Hematopoietic multipotent progenitor cell treated with erythropoietin and hydrocortisone succinate and interleukin-3 and kit ligand, for 6 days (in vitro differentiated cells): ENCODE measurements at places on chromosomes 11 and 22.

DNA sequence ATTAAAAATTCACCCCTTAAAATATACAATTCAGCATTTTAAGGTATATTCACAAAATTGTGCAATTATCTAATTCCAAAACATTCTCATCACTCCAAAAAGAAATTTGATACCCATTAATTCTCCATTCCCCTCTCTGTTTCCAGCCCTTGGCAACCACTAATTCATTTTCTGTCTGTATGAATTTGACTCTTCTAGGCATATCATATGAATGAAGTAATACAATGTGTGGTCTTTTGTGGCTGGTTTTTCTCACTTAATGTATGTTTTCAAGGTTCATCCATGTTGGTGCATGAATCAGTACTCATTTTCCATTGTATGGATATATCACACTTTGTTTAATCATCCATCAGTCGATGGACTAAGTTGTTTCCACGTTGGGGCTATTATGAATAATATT is 29.0 kb upstream of the ACCSL start:
- DNase-seq = no peak

DNA sequence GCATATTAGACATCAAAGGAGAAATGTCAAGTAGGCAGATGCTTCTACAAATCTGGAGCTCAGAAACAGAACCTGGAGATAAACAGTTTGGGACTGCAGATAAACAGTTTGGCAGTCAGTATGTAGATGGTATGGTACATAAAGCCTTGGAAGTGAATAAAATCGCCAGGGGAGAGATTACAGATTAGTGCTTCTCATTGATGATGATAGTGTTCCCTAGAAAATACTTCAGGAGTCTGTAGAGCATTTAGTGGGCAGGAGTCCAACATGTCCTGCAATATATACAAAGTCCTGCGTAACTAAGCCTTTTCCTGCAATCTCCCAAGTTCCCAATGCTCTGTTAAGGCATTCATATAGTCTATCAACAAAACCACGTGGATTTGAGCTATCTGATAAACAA is 35.2 kb downstream of the NARS2 start:
- no peak for DNase-seq

DNA sequence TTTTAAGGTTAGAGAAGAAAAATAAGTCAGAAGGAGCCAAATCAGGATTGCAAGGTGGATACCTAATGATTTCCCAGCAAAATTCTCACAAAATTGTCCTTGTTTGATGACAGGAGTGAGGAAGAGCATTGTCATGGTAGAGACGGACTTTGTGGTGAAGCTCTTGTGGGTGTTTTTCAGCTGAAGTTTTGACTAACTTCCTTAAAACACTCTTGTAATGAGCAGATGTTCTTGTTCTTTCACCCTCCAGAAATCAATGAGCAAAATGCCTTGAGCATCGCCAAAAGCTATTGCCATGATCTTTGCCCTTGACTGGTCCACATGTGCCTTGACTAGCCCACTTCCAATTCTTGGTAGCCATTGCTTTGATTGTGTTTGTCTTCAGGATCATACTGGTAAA is 20.0 kb downstream of the CALCB start:
- no peak for DNase-seq

DNA sequence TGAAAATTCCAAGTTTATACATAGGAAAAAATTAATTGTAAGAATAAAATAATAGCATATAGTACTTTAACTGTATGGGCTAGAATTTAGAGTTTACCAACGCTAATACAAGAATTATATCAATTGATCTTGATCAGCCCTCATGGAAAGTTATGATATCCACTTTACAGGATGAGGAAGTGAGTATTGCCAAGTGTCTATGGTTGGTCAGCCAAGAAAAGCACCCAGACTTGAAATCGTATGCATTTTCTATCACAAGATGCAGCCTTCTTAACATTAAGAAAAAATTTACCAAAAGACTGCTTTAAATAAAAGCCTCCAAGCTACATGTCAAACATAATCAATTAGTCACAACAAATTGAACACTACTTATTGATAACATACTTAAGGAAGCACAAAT is 53.0 kb downstream of the DDI1 start:
- DNase-seq = no peak

GRCh38 chr22:35452810-35453743 is 53.1 kb downstream of the MCM5 start:
- no peak for DNase-seq

- no peak for DNase-seq
These were observed 3.2 kb downstream of the IGSF9B start for GRCh38 chr11:133953547-133953946.

GRCh38 chr11:77820565-77821348 is at the start of the genes AAMDC and RSF1:
AAMDC (plus strand) TSS chr11:77821144; CDS start chr11:77842497, 21,353 bp downstream.
RSF1 (minus strand) TSS chr11:77820722; CDS start chr11:77820714, 8 bp downstream.
- DNase-seq = peak; percentile 99

- no peak for DNase-seq
These were observed 41.6 kb downstream of the CHRDL2 start for GRCh38 chr11:74689666-74690065.

GRCh38 chr11:797296-798092 is 587 bp downstream of the SLC25A22 start:
- DNase-seq = peak; percentile 86

DNA sequence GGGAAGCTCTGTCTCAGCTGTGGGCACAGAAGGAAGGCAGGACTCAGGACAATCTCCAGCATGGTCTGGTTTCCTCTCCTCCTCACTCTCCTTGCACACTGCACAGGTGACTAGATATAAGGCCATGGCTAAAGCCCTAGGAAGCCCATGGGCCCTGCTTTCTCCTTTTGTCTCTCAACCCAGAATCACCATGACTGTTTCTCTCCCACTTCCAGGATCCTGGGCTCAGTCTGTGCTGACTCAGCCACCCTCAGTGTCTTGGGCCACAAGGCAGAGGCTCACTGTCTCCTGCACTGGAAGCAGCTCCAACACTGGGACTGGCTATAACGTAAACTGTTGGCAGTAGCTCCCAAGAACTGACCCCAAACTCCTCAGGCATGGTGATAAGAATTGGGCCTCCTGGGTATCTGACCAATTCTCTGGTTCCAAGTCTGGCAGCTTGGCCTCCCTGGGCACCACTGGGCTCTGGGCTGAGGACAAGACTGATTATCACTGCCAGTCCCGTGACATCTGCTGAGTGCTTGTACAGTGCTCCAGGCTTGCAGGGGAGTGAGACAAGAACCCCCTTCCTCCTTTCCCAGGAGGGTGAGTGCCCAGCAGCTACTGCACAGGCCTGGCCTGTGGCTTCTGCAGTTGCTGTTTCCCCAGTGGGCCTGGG is 104.0 kb upstream of the TOP3B start:
- no peak for DNase-seq

DNA sequence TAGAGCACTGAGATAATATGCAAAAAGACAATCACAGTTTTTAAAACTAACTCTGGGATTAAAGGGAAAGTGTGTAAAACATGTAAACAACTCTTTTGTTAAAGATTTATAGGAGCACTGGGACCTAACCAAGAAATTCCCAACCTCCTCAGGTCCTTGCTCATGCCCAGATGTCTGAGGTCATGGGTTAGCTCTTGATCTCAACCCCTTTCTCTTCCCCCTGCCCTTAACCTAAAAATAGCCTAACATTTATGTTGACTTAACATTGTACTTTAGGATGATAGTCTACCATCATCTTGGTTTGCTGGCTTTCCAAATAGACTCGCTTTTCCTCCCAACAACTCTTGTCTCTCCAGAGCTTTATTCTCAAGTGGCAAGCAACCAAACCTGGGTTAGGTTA is 258.2 kb upstream of the FAT3 start:
- DNase-seq = no peak
